ENCODE measurements at places on chromosomes 1 and 21.

- no peak for DNase-seq
Observed at GRCh38 chr1:226666164-226666506, 72.9 kb downstream of the ITPKB start.

- no peak for DNase-seq
Observed at GRCh38 chr1:49059087-49059486, 282.4 kb upstream of the BEND5 start.

DNA sequence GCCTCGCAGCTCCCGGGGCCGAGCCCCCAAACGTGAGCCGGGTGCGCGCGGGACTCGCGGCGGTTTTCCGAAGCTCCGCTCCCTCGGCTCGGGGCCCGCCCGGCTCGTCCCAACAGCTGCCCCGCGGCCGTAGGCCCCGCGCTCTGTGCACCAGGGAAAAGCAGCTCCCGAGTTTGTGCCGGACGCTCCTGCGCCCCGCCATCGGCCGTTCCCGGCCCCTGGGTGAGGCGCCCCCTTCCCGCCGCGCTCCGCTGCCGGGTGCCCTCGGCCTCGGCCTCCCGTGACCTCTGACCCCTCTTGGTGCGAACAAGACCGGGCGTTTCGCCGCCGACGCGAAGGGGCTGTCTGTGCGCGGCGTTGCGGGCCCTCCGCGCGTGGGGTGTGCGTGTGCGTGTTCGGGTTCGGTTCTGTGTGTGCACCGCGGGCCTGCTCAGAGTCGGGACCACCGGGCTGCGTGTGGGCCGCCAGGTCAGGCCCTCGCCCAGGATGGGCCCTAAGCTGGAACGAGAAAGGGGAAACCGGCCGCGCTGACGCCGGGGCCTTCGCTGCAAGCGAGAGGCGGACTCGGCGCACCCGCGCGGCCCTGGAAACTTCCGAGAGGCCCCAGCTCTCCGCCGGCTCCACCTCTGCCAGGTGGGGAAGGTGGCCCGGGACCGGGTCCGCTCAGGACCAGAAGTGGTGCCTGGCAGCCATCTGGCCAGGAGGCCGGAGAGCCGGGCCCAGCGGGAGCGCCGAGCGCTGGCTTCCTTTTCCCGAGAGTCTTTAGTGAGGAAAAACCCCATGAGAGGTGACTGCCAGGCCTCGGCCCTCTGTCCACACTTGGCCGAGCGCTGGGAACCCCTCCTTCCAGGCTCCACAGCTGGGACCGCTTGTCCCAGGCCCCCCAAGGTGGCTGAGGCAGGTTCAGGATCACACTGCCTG, 1.9 kb downstream of the PRDM16 start:
- no peak for DNase-seq

GRCh38 chr21:15095326-15095725, 30.5 kb upstream of the NRIP1 start:
- DNase-seq: no peak

DNA sequence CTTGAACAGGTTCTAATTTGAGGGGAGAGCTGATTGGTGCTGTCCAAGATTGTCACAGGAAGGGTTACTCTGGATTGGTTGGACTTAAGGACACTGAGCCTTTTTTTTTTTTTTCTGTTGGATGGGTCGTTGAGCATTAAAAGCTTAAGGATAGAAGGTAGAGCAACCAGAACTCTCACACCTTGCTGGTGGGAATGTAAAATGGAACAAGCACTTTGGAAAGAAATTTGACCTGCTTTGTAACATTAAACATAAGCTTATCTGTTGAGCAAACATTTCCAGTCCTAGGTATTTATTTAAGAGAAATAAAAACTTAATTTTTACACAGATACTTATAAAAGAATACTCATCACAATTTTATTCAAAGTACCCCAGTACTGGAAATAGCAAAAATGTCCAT, 29.8 kb upstream of the PLA2G2A start:
- no peak for DNase-seq

DNA sequence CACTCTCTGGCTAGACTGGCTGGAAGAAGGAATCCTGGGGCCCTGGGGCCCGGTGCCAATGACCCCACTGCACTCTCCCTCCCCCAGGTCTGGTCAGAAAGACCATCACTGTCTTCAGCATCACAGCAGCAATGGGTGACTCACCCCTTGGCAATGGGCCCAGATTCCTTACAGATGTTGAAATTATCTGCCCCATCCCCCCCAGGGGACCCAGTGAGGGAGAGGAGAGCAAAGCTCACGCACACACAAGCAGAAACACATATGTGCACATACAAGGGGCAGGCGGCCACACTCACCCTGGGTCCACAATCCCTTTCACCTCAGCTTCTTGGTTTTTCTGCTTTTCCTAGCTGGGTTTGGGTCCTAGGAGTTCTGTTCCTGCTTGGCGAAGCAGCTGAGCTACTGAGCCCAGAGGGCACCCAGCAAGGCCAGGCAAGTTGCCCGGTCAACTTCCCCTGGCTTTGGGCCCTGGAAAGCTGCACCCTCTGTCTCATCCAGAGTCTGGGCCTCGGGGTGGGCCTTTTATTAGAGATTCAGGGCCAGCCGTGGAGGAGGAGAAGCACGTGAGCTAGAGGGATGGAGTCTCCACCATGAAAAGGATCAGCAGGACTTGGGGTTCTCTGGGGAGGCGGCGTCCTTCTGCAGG, 2.6 kb downstream of the COL16A1 start:
- DNase-seq: no peak

- no peak for DNase-seq
Observed at GRCh38 chr1:70893381-70893780, 154.2 kb downstream of the PTGER3 start.

- no peak for DNase-seq
Observed at GRCh38 chr1:41811051-41811795, 107.5 kb downstream of the HIVEP3 start.

- DNase-seq: no peak
Observed at GRCh38 chr21:33334191-33334590, 9.4 kb downstream of the IFNAR1 start.

DNA sequence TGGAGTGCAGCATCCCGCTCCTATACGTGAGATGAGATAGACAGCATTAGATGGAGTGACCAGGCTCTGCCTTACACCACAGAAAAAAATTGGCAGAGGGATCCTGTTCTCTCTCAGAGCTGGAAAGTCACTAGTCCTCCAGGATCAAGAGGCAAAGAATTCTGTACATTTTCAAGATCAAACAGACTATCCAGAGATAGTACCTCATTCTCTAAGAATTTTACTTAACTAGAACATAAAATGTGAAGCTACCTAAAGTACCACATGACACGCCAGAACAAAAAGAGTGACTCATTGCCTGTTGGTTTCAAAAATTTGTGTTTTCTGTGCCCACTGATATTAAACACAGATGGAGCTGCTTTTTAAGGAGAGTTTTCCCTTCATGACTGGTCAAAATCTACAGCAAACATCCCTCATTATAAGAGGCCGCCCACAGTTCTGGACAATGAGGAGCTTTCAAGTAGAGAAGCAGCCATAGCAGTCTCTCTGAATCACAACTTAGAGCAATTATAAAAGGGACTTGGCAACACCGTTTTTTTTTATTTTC, 32.3 kb downstream of the CD160 start:
- no peak for DNase-seq
